OCI-M1 (cell line): ENCODE measurements at places on chromosomes 5 and 9.

DNA sequence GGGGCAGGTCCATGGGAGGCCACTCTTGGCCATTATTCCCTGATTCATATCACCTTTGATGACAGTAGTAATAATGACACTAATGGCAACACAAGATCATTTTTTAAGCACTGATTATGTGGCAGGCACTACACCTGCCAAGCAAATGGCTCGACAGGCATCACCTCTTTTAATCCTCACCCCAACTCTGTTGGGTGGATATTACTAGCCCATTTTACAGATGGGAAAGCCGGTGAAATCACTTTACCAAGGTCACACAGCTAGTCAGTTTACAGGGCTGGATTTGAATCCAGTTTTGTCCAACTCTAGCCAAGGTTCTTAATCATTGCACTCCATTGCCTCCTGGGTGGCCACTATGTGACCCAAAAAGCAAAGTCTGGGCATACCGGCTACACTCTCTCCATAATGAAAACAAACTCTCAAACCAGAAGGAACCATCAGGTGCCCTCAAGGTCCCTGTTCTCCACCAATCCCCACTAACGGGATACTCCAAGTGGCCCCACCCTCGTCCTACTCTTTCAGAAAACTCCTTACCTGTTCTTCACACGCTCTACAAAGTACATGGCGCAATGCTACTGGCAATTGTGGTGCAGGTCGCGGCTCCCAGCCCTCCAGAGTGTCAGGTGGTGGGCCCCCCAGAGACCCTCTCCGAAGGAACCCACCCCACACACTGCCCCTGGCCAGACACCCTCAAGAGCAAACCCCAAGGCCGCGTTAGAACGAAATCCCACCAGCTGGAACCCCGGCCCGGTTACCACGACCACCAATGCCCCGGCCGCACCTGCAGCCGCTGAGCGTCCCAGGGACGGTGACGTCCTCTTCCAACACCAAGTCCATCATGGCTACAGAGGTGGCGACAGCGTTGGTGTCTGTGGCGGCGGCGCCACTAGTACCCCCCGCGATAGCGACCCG is 572 bp downstream of the CDK5RAP2 start:
- DNase-seq, result peak; percentile 30

- DNase-seq, result no peak
Measured at GRCh38 chr9:130587921-130588320, 8.5 kb downstream of the FUBP3 start.

DNA sequence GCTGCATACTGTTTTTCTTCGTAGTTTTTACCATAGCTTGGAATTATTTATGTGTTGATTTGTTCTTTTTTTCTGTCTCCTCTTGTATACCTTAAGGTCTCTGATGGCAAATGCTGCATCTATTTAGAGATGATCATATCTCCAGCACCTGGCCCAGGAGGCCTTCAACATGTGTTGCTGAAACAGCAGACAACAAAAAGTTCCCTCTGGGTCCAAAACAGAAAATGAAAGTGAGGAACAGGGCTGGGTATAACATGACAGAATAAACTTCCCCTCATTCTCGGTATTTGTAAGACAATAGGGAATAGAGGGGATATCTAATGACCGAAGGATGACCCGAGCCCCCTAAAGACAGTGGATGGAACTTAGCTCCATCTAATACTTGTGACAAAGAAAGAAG is 22.7 kb upstream of the PCSK1 start:
- peak; percentile 27 for DNase-seq

DNA sequence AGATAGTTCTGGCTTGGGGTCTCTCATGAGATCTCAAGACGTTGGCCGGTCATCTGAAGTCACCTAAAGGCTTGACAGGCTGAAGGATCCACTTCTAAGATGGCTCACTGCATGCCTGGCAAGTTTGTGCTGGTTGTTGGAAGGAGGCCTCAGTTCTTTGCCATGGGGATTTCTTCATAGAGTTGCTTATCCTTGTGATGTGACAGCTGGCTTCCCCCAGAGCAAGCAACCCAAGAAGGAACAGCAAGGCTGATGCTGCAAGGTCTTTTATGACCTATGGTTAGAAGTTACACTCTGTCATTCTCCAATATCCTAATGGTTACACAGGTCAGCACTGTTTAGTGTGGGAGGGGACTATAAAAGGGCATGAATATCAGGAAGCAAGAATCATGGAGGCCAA is 20.7 kb upstream of the GRPEL2 start:
- DNase-seq, result no peak

- DNase-seq, result no peak
Measured at GRCh38 chr5:180097926-180098325, 26.4 kb upstream of the RNF130 start.

GRCh38 chr5:34854459-34855174 is 15.7 kb downstream of the TTC23L start:
- DNase-seq, result no peak

- DNase-seq, result no peak
Measured at GRCh38 chr5:34657988-34658387, 1.9 kb downstream of the RAI14 start.

GRCh38 chr9:134932606-134933005 is 14.9 kb upstream of the FCN1 start:
- DNase-seq, result no peak

DNA sequence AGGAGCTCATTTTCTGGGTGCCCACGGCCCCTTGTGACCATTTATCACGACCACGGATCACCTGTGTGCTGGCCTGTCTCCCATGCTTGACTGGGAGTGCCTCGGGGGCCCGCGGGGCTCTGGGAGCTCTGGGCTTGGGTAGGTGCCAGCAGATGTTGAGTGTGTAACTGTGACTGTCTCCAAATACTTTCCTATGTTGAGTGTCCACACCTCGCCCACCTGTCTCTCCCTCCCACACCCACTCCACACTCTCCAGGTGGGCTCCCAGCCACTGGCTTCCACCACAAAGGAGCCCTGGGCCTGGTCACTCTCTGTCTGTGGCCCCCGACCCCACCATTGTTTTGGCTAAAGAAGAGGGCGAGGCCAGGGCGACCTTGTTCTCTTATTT is 196.4 kb downstream of the CDK5RAP2 start:
- no peak for DNase-seq

DNA sequence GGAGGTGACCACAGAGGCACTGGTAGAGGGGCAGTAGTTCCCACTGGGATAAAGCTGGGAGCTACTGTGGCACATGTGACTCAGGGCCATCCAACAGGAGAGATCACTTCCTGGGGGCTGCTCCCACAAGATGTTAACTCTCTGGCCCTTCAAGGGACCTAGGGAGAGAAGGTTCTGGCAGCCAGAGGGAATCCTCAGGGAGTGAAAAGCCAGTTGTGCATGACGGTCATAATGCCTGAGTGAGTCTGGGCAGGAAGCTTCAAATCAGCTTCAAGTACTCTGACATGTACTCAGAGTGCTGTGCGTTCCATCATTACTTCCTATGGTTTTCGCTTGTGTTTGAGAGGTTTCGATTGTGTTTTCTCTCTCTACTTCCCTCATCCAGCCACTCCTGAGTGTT is 388.5 kb downstream of the GABRG2 start:
- no peak for DNase-seq
